H1 (cell line): ENCODE measurements at places on chromosomes 6 and 20. TPM values are rescaled to one million over a fixed set of nuclear protein-coding genes. Genes with fewer than 3 reads are reported as not detected.

- no peaks in the 10 kb centered on the region for H3K36me3 ChIP-seq
- H3K27me3 ChIP-seq = no peaks in the 10 kb centered on the region
- no peaks in the 10 kb centered on the region for H3K4me1 ChIP-seq
- peak; percentile 63 for DNase-seq
Observed at GRCh38 chr20:40966103-40966502, 62.5 kb upstream of the TOP1 start.

DNA sequence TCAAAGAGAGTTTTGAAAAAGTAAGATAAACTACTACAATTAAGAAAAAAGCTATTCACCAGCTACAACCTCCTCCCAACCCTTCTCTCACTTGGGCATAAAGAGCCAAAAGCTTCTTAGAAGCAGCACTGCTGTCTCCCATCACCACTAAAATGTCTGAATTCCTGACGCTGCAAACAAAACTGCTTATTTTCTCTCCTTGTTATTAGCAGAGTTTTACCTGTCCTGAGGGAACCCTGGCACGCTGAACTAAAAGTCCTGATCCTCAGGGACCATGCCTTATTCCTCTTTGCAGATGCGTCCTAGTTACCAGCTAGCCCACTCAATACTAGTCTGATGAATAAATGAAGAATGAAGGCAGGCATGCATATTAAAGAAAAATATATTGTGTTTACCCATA, 1.1 kb downstream of the HACE1 start:
- H3K27ac ChIP-seq = no peak overlapping the region
- no peaks in the 10 kb centered on the region for H3K36me3 ChIP-seq
- peak overlapping the region; percentile 87 for H3K4me3 ChIP-seq
- no peaks in the 10 kb centered on the region for H3K27me3 ChIP-seq
- no peak for DNase-seq
- H3K4me1 ChIP-seq = no peaks in the 10 kb centered on the region

- no peak overlapping the region for H3K27ac ChIP-seq
- H3K4me3 ChIP-seq = no peak overlapping the region
- H3K4me1 ChIP-seq = no peaks in the 10 kb centered on the region
- H3K27me3 ChIP-seq = no peaks in the 10 kb centered on the region
- H3K36me3 ChIP-seq = peaks cover 35% of the 10 kb centered on the region
Observed at GRCh38 chr20:41125530-41126457, 11.5 kb upstream of the PLCG1 start.

DNA sequence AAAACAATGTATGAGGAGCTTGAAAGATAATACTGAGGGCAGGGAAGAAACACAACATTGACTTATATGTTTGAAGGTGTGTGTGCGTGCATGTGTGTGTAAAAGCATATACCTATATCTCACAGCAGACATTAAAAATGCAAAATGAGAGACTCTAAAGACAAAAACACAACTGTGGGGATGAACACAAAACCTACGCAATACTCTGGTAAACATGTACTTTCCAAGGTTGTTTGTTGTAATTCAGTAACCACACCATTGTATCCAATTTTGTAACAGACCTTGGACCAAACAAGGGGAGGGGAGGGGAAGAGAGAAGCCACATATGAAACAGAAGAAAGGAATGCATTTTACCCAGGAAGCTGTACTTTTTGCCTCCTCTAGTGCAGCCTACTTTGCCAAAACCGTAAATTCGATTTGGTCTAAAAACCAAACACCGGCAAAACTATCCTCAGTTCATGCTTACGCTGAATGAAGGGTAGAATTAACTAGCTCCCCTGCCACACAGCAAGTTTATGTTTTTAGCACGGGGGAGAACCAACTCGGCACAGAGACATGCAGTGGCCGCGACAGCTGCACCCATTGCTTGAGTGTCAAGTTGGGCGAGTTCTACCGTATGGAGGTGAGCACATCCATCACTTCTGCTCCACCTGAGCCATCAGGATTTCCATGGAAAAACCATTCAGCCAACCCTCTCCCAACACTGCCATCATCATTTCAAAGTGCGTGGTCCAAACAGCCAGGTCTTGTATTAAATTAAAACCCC, 50.0 kb downstream of the CNKSR3 start:
- DNase-seq = no peak
- H3K36me3 ChIP-seq = no peaks in the 10 kb centered on the region
- H3K27me3 ChIP-seq = no peaks in the 10 kb centered on the region

DNA sequence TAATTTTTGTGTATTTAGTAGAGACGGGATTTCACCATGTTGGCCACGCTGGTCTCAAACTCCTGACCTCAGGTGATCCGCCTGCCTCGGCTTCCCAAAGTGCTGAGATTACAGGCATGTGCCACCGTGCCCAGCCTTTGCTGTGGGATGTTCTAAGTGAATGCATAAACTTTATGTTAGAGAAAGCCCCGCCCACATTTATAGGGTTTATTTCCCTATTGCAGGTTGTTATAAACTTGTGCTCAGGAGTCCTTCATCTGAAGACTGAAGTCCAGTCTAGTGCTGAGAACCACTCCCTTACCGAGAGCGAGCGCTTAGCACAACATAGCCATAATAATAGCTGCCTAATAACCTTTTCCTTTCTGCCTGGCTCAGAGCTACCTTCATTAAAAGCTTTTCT, 75.4 kb upstream of the ZNF217 start:
- no peak overlapping the region for H3K27ac ChIP-seq
- H3K4me1 ChIP-seq = no peaks in the 10 kb centered on the region
- no peak for DNase-seq

The LAMA2 gene
- total RNA-seq = 3.6 and 3.8 TPM in 2 replicates

The MUC21 gene
- not detected in 2 replicates for total RNA-seq

The PTK6 gene
- total RNA-seq = 0.17 and 0.19 TPM in 2 replicates
